ENCODE measurements at places on chromosomes 5 and 9.

DNA sequence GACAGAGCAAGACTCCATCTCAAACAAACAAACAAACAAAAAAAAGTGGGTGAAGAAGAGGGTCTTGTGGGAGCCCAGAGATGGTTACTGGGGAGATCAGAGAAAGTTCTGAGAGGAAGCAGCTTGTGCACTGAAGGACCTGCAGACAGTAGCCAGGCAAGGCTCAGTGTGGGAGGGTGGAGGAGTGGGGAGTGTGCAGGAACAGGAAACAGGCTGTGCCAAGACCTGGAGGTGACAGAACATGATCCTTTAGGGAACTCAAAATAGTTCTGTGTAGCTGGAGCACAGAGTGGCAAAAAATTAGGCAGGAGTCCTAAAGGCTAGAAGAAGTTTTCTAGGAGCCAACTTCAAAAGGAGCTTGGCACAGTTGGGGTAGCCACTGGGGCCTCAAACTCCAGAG is 19.2 kb upstream of the NANS start:
- peak; percentile 79 for DNase-seq

DNA sequence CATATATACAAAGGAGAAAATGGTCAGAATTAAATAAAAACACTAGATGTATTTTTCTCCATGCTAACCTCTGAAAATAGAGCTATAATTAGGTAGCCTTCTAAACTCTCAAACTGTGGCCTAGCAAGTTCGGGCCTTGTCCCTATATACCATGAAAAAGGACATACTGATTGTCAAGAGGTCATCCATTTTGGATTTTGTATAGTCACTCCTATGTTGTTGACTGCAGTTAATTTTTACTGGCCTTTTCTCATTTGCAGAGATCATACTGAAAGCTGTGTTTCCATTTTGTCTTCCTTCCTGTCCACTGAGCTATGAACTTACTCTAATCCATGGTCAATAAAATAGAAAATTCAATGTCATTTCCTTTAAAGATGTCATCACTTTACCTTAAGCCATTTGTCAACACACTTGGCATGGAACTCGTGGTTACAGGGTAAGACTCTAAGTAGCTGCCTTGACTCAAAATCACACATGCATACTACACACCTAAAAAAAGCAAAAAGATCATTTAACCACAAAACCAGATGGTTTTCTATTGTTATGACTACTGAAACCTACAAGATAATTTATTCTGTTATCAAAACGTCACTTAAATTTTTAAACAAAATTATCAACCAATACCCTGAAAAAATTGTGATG is 58.0 kb downstream of the RNF38 start:
- no peak for DNase-seq

GRCh38 chr5:85647349-85648127 is 970.2 kb upstream of the COX7C start:
- no peak for DNase-seq

GRCh38 chr9:113857875-113858274 is 18.2 kb upstream of the ZNF618 start:
- no peak for DNase-seq

GRCh38 chr9:113137196-113138168 is 13.3 kb upstream of the SLC31A2 start:
- DNase-seq, result no peak

GRCh38 chr5:95644351-95645042 is 2.1 kb upstream of the RFESD start:
- DNase-seq, result peak; percentile 71

All from NB4 (cell line).